Fibroblast of skin of left biceps (primary cell): ENCODE measurements at places on chromosomes 4 and X.
A peak's percentile ranks its signal among the peaks of the same experiment; 100 is the strongest.

DNA sequence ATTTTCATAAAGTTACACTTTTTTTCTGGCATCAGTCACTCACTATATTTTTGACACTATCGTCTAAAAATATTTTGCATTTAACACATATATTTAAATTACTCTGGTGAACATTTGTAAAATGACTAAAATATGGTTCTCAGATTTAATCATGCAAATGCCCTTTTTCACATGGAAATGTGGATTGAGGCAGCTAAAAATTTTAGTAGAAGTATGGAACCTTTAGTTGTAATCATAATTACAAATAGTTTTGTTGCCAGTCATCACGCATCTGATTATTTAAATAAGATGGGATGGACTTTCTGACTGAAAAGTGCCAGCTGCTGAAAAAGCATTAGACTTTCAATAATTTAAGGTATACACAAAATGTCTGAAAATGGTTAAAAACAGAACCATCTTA is 119.3 kb downstream of the PDHA2 start:
- DNase-seq, result no peak

GRCh38 chr4:22466581-22466980 is 49.3 kb downstream of the ADGRA3 start:
- no peak for DNase-seq

DNA sequence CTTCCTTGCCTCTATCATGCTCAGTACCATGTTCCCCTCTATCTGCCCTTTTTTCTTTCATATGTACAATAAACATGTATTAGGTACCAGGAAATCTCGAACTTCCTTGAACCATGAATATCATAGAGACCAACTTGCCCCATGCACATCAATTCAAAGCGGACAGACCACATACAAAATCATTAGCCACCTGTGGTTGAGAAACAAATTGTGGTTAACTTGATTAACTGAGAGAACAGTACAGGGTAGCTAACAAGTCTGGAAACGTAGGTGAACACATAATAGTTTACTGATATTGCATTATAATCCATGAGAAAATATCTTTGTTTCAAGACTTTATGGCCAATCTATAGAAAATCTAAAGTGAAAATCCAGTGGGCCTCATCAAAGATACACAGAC is 8.2 kb downstream of the CASP3 start:
- no peak for DNase-seq

- DNase-seq, result no peak
Measured at GRCh38 chr4:61299316-61299715, 99.2 kb downstream of the ADGRL3 start.

GRCh38 chr4:108567831-108568230 is 52.5 kb upstream of the RPL34 start:
- DNase-seq, result no peak

GRCh38 chr4:169117591-169118081 is 107.6 kb upstream of the CBR4 start:
- DNase-seq, result peak; percentile 65
